Heart right ventricle (tissue), 16 donors: ENCODE measurements at places on chromosomes 11 and 22. TPM values are rescaled to one million over a fixed set of nuclear protein-coding genes. Genes with fewer than 3 reads are reported as not detected.

The BRD1 gene
- total RNA-seq = 22.1 TPM

The MMP7 gene
- not detected for total RNA-seq

The OTOG gene
- total RNA-seq = not detected

The GSTT2 gene
- 0.40 TPM for total RNA-seq

The HTR3B gene
- not detected for total RNA-seq

The YPEL1 gene
- 7.5 TPM for total RNA-seq

The LYVE1 gene
- total RNA-seq = 31.3 TPM

The APOBEC3A gene
- total RNA-seq = 0.20 TPM

The TPBGL gene
- 0.09 TPM for total RNA-seq

The NEFH gene
- total RNA-seq = not detected

GRCh38 chr22:30575859-30576258 lies 1.4 kb upstream of the GAL3ST1 start:
- no peak for DNase-seq

DNA sequence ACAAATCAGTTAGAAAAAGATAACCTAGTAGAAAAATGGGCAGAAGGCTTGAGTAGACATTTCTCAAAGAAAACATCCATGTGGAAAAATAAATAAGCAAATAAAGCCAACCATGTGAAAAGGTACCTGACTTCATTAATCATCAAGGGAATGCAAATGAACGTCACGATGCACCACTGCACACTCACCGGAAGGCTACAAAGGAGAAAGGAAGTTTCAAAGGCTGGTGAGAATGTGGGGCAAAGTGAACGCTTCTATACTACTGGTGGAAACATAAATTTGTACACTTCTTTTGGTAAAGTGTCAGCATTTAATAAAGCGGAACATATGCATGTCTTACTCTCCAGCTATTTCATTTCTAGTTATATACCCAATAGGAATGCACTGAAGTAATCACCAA lies 166.8 kb downstream of the CSNK2A3 start:
- DNase-seq = no peak

DNA sequence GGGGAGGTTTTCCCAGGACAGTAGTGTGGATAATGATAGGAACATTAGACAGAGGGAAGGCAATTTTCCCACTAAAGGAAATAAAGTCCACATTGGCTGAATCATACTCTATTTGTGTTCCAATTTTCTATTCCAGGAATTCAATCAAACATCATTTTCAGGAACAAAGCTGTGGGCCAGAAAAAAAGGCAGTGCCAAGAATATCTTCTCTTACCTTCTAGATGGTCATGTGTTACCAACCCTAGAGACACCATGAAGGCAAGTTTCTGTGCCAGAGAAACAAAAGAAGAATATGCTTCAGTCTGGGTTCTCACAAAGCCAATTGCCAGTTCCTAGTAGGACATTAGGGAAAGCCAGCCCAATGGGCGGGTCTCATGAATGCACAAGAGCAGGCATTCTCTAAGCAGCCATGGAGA lies 27.5 kb downstream of the LARGE2 start:
- DNase-seq = no peak

GRCh38 chr22:30078320-30079311 lies 1.6 kb upstream of the HORMAD2 start:
- DNase-seq = no peak

DNA sequence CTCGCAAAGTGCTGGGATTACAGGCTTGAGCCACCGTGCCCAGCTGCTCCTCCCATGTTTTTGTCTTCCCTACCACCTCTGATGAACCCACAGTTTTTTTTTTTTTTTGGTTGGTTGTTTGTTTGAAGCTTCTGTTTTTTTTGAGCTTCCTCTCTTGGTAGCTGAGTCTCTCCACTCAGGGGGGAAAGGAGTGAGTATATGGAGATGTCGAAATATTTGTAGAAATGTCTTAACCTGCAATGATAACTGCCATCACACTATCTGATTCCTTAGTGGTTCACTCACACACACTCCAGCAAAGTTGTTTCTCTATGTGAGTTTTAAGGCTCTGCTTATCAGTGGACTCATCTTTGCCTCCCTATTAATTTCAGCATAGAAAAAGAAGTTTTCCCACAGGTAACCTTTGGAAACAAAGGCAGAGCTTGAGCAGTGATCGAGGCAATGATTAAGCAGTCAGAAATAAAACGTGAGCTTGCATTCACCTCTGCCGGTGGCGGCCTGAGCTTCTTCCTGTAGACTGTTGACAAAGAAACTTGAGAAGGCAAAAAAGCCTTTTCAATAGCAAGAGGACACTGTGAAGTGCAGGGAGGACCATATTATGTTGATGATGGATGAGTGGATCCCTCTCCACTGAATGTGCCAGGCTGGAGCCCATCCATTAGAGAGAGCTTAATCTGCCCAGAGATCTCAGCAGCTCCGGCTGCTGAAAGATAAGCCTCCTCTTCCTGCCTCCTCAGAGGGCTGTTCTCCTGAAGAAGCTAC lies 29.0 kb upstream of the RASSF10 start:
- DNase-seq = no peak

GRCh38 chr22:44963832-44964721 lies 45.7 kb downstream of the PHF21B start:
- DNase-seq = no peak

DNA sequence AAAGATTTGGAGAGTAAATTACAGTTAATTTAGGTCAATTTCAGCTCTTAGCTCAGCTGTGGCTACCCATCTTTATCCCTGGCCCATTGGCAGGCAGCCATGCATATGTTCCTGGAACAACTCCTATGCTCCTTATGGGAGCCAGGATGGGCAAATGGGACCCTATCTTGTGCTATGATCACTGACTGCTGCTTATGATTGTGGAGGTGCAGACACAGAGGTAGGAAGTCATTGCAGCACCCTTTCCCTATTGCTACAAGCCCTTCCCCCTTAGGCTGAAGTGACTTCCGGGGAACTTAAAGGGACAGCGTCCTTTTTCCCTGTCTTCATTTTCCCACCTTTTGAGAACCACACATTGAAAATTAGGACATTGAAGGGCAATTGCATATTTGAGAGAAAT lies 112.7 kb downstream of the FCHSD2 start:
- DNase-seq = no peak

GRCh38 chr11:910589-911030 lies at the start of gene CHID1:
TSS of gene CHID1 (minus strand) at chr11:910810. CDS start at chr11:904816, 5,994 bp downstream.
- peak; percentile 86 for DNase-seq

GRCh38 chr22:43127166-43127908 lies 15.9 kb downstream of the MCAT start:
- no peak for DNase-seq

GRCh38 chr11:135022454-135022853 lies 610.4 kb upstream of the B3GAT1 start:
- DNase-seq = no peak

DNA sequence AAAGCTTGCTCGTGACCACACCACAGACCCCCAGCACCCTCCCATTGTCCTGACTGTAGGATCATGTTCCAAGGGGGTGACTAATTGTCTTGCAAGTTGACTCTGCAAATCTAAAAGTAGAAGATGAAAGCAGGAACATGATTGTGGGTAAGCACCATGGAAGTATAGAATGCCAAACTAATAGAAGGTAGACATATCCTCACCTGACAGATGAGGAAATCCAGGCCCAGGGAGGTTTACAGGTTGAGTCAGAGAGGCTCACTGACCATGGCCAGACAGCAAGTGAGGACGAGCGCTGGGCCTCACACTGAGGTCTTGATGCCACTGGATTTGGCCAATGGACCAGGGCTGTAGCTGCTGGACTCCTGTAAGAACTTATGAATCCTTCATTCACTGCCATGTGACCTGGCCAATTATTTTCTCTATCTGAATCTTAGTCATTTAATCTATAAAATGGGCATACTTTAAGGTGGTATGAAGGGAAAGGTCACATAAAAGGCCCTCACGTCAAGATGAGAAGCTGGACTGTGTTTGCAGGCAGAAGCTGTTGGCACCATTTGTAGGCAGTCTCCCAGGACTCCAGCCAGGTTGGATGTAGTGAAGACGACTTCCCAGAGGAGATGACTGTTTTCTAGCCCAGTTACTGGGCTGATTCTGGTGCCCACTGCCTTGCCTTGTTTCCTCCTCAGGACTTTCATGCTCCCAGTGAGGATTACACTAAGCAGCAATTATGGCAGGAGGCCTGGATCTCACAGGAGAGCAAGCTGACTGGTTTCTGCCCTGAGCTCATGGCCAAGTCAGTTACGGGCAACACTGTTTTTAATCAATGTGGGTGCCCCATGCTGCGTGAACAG lies 54.6 kb downstream of the GAB4 start:
- DNase-seq = no peak

DNA sequence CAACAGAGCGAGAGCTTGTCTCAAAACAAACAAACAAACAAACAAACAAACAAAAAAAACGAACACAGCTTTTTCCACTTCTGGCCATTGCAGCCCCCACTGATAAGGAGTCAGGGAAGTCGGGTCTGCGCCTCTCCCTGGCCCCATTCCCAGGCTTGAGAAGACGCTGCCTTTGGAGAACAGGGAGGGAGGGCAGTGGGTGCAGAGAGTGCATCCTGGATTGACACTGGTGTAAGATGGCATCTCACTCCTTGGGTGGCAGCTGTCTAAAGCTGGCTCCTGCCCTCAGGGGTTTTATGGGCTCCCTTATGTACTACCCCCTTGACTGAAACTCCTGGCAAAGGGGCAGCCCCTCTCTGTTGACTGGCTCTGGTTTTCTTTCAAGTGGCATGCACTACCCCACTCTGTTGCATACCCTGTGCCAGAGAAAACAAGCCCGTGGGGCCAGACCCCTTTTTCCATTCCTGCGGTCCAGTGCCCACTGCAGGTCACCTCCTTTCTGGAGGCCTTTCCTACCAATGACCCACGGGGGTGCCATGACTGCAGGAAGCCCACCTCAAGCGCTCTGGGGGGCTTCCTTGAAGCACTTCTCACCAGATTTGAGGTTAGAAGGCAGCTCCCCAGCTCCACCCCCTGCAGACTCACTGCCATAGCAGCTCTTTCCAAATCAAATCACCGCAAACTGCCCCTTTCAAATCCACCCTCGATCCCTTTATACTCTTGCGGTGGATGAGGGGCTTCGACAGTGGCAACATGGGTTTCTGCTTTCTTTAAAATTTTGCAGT lies 12.7 kb downstream of the DRAP1 start:
- no peak for DNase-seq

GRCh38 chr11:35122308-35122707 lies 16.7 kb upstream of the CD44 start:
- DNase-seq = no peak

DNA sequence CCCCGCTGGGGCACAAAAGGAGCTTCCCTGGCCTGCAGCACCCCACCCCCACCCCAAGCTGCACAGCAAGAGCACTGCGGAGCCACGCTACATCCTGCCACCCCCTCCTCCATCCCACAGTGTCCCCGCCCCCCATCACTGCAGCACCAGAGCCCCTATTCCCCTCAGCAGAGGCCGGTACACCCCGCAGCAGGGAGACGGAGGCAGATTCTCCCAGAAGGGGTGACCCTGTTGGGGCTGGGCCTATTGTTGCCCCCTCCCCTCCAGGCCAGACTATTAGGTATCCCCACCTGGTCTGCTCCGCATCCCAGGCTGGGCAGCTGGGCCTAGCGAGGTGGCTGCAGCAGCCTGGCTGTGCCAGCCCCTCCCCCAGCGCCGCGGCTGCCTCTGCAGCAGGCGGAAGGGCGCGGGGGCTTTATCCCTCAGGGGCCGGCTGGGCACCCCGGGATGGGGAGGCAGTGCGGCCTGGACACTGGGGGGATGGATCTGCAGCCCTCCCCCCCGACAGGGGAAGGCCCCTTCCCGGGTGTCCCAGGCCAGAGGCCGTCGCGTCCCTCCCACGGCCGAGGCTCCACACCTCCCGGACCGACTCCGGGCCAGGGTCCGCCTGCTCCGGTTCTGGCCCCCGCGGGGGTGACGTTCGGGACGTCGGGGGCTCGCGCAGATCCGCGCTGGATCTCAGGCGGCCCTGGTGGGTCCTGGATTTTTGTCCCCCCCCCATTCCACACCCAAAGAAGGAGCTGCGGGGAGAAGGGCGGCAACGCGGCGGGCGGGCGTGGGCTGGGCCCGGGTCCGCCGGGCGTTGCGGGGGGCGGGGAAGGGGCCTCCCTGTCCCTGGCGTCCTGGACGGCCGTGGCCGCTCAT lies 943 bp downstream of the DUSP8 start:
- no peak for DNase-seq

- DNase-seq = no peak
Observed at GRCh38 chr11:32830796-32831195, 1.1 kb downstream of the PRRG4 start.

GRCh38 chr11:113016905-113017304 lies 55.7 kb downstream of the NCAM1 start:
- DNase-seq = no peak

DNA sequence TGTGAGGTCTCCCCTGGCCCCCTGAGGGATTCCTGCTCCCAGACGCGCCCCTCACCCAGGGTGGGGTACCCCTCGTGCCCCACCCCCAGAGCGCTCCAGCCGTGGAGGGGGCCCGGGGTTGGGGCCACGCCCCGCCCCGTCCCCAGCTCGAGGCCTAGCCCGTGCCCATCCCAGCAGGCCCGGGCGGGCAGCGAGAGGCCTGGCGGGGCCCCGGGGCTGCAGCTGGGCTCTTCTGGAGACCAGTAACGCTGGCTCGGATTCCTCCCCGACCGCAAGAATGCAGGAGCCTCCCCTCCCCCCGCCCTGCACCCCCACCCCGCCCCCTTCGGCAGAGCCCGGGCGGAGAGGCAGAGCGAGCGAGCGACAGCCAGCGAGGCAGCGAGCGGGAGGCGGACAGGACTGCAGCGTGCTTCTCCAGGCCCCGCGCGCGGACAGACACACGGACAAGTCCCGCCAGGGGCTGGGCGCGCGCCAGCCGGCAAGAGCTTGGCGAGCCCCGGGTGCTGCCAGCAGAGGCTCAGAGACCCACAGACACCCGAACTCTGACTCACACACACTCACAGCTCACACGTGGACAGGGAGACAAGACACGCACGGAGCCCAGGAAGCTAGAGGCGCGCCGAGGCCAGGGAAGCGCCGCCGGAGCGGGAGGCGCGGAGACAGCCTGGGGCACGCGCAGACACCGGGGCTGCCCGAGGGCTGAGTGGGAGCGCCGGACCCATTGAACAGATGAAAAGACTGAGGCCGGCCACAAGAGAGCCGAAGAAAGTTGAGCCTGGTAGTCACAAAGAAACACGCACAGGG lies 15.2 kb downstream of the BCL9L start:
- DNase-seq = peak; percentile 63

DNA sequence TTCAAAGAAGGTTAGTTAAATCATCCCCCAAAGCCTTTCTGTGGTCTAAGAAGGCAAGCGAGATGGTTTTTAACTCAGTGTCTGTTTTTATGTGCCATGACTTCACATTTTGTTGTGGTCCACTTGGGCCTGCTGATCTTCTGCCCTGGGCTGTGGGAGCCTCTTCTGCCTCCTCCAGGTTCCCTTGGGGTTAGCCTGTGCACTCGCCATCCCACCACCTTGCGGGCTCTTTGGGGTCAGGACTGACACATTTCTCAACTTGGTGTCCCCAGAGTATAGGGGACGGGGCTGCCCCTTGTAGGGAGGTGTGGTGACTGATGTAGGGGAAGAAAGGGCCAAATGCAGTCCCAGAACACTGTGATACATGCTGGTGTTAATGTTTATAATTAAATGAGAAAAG lies 207.0 kb downstream of the TBC1D22A start:
- no peak for DNase-seq

DNA sequence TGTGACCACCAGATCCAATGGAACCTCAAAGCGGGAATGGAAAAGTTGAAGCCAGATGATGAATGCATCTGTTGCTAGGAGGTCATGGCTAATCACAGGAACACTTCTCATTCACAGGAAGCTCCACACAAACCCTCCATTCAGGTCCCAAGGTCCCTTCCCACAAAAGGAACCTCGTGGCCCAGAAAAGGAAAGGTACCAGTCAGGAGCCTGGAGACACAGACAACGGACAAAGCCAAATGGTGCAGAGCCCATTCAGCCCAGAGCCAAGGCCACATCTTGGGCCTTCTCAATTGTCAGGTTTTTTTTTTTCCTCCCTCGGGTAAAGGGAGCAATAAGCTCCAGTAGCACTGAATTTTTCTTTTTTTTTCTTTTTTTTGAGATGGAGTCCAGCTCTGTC lies 87.0 kb downstream of the FAM168A start:
- DNase-seq = no peak
